ENCODE measurements at places on chromosomes 7 and 10.

- DNase-seq, result no peak
Observed at GRCh38 chr10:75205908-75206307, 4.7 kb upstream of the VDAC2 start.

- no peak for DNase-seq
Observed at GRCh38 chr10:69461243-69462025, 10.2 kb downstream of the TSPAN15 start.

- DNase-seq, result no peak
Observed at GRCh38 chr10:51001587-51001986, 72.7 kb upstream of the PRKG1 start.

DNA sequence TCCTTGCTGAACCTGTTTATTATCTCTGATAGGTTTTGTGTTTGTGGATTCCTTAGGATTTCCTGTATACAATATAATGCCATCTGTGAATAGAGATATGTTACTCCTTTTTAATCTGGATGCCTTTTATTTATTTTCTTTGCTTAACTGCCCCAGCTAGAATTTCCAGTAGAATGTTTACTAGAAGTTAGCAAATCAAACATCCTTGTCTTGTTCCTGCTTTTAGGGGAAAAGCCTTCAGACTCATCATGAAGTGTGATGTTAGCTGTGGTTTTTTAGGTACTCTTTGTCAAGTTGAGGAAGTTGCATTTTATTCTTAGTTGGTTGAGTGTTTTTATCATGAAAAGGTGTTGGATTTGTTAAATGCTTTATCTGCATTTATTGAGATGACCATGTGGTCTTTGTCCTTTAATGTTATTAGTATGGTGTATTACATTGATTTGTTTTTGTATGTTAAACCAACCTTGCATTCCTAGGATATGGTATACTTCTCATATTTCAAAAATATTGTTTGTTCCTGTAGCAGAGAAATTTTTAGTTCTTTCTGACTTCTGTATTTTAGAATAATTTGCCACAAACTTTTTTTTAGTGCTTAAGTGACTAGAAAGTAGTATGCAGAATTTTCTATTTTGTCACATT lies 24.3 kb downstream of the PPP2R2D start:
- DNase-seq, result no peak

DNA sequence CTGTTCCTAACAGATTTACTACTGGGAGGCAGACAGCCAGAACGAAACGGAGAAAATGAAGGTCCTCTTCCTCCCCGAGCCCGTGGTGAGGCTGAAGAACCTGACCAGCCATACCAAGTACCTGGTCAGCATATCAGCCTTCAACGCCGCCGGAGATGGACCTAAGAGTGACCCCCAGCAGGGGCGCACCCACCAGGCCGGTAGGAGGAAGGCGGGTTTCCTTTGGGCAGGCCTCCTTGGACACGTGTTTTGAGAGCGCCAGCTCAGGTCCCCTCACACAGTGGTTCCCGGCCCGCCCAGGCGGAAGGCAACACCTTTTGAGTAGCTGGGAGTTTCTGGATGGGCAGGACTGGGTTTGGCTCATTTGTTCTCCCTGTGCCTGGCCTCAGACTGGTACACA lies 474.0 kb upstream of the FOXK1 start:
- DNase-seq, result no peak

DNA sequence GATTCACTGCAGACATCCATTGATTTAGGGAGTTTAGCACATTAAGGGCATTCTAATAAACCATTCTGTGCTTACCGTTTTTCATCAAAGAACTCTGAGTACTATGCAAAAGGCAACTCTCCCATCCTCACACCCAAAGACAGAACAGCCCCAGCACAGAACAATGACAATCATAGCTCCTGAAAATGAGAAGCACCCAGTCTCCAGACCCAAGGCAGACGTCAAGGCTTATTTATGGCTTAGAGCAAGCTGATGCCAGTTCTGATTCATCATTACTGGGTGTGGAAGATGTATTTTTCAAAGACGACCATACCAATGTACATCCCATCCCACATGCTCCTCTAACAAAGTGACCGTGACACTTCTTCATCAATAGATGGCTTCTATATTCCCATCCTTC lies 67.6 kb downstream of the OSBPL3 start:
- no peak for DNase-seq

DNA sequence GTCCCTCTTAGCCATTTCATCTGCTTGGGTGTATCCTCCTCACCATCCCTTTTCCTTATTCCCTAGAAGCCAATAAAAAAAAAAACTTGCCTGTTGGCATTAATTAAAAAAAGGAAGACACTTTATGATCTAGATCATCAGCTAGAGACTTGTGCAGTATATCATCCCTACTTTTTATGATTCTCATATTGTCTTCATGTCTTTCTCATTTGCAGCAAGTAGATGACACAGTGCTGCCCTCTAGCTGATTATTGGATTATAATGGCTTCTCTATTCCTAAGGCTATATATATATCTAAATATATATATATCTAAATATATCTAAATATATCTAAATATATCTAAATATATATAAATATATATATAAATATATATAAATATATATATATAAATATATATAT lies 272.4 kb upstream of the LRGUK start:
- DNase-seq, result no peak

GRCh38 chr7:2640846-2641316 lies 9.1 kb downstream of the TTYH3 start:
- no peak for DNase-seq

DNA sequence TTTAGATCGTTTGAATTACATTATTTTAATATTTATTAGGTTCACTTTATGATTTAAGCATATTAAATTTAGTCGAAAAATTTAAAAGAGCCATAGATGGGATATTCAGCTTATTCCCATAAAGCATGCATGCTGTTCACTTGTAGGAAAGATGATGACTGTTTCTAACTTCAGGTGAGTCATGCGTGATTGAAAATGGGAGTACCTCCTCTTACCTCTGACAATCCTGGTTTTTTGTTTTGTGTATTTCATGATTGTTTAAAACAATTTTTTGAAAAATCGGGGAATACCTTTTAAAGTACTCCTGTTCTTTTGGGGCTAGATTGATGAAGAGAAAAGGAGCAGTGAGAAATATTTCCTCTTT lies 1.4 kb downstream of the TNKS2 start:
- no peak for DNase-seq

GRCh38 chr10:88127269-88127668 lies 263.8 kb downstream of the PTEN start:
- no peak for DNase-seq

GRCh38 chr7:87784424-87784823 lies 91.7 kb downstream of the SLC25A40 start:
- no peak for DNase-seq

GRCh38 chr10:50343702-50344331 lies 92.5 kb upstream of the ASAH2 start:
- DNase-seq, result no peak

DNA sequence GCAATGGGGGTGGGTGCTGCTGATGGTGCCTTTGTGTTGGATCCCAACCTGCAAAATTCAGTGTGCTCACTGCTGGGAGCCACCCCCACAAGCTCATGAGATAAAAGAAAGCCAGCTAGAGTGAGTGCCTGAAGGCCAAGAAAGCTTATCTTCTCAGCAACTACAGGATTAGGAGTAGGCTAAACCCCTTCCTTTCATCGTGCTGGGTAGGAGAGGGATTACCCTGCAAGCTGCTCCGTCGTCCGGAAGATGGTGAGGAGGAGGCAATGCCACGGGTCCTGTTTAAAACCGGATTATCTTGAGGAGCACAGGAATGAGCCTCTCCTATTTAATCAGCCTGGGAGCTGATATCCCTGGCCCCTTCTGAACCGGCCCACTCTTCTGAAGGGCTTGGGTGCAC lies 258.0 kb downstream of the GALNT17 start:
- DNase-seq, result no peak

- DNase-seq, result no peak
Observed at GRCh38 chr7:85469446-85470010, 282.7 kb upstream of the SEMA3D start.

- no peak for DNase-seq
Observed at GRCh38 chr7:96397936-96398598, 76.2 kb upstream of the SLC25A13 start.

DNA sequence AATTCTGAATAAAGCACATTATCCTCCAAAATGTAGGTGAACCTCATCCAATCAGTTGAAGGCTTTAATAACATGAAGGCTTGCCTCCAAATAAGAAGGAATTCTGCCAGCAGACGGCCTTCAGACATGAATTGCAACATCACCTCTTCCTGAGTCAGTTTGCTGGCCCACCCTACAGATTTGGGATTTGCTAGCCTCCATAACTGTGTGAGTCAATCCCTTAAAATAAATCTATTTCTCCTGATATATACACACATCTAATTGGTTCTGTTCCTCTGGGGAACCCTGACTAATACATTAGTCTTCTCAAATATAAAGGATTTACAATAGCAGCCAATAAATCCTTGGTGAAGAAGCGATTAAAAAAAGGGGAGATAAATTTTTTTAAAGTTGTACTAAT lies 34.8 kb upstream of the OSBPL3 start:
- no peak for DNase-seq

- no peak for DNase-seq
Observed at GRCh38 chr10:131277278-131277677, 34.2 kb downstream of the TCERG1L start.

GRCh38 chr10:68647672-68648341 lies 73.2 kb upstream of the CCAR1 start:
- no peak for DNase-seq

- DNase-seq, result no peak
Observed at GRCh38 chr7:22849172-22849571, 26.5 kb upstream of the TOMM7 start.

GRCh38 chr7:158140538-158141220 lies 446.9 kb downstream of the PTPRN2 start:
- DNase-seq, result no peak

DNA sequence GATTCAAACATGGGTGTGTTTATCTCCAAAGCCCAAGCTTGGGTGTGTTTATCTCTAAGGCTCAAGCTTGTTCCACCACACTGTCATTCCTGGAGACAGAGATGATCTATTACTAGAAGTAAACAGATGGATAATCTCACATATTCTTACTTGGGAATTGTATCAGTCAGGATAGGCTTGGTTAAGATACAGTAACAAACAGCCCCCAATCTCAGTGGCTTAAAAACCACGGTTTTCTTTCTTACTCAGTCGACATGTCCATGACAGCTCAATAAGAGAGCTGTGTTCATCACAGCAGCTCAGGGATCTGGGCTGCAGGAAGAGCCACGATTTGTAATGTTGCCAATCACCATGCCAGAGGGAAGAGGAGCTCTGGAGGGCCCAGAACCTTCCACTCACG lies 38.5 kb upstream of the LOXL4 start:
- no peak for DNase-seq

GRCh38 chr7:150778738-150779301 lies 21.3 kb downstream of the TMEM176B start:
- peak; percentile 77 for DNase-seq

DNA sequence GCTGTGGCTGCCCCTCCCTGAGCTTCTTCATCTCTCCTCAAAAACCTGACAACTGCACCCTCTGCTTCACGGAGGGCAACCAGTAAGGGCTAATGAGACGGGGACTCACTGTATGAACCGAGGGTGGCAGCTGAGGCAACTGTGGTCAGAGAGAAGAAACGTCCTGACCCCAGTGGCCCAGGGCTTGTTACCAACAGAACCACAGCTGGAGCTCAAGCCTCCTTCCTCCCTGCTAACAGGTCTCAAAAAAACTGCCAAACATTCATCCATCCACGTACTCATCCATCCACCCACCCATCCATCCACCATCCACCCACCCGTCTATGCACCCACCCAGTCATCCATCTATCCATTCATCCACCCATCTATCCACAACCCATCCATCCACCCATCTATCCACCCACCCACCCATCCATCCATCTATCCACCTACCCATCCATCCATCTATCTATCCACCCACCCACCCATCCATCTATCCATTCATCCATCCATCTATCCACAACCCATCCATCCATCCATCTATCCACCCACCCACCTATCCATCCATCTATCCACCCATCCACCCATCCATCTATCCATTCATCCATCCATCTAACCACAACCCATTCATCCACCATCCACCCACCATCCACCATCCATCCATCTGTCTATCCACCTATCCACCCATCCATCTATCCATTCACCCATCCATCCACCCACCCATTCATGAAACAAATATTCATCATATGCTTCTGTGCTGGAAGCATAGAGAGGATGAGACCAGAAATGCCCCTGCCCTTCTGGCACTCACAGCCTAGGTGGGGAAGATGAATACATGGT lies 111.7 kb downstream of the PDGFA start:
- DNase-seq, result no peak

- DNase-seq, result no peak
Observed at GRCh38 chr10:1268831-1269230, 212.6 kb downstream of the WDR37 start.

DNA sequence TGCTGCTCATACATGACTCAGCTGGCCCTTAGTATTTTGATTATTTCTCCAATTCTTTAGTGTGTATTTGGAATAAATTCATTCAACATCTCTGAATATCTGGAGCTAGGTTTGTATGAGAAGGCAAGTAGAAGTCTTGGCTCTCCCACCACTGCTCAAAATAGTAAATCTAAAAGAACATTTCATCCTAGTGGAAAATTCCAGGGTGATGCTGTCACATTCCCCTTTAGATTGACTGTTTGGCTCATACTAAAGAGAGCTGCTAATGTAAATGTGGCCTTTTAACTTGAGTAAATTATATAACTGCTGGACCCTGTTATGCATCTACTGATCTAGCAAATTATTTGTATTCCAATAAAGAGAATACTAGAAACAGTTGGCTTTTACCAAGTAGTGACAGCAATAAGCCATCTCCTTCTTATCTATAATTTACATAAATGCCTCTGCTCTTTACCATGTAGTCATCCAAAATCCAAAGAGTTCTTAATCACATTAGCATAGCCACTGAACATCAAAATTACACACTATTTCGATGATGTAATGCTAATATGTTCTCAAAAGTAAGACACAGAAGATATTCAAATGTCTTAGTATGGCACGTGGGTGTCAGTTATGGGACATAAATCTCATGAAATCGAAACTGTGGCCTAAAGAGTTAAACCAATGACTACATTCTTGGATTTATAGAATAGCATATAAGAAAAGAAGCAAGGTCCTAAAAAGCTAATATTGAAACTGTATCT lies 86.9 kb upstream of the KCND2 start:
- no peak for DNase-seq
